T-cell (primary cell): ENCODE measurements at places on chromosomes 1 and 21. TPM values are rescaled to one million over a fixed set of nuclear protein-coding genes. Genes with fewer than 3 reads are reported as not detected.

DNA sequence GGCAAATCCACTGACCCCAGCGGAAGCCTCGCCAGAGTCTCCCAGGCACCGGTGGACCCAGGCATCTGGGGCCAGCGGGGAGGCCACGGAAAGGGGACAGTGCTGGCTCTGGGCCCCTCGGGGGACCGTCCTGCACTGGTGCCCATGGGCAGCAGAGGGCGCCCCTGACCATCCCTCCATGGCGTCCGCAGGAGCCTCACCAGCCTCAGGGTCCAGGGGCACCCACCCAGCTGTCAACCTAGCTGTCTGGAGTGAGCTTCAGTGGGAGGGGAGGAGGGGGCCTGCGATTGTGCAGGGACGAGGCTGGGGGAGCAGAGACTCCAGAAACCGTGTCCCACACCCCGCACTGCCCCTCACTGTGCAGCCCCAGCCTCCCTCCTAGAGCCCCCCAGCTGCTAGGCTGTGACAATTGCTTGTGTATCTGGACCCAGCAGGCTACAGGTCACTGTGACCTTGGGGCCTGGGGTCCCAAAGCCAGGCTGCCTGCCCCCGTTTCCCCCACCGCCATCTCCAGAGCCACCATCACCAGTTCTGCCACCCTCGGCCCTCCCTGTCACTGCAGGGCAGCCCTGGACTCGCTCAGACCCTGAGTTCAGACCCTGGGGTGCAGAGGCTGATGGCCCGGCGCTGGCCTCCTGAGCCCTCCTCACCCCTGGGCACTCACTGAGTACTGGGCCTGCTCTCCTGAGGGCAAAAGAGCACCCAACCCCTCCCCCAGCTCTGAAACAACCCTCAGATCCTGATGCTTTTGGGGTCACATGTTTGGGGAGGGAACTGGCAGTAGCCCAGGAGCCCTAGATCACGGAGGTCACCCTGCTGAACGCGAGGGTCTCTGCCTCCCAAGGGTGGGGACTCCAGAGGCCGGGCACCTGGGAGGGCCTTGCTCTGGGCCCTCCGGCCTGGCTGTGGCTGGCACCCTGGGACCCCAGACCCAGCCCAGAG is 10.6 kb upstream of the COL6A1 start:
- peak; percentile 29 for DNase-seq

The HES3 gene
- not detected for total RNA-seq

- DNase-seq: no peak
These were observed 42.0 kb downstream of the NIBAN1 start for GRCh38 chr1:184932319-184932718.

GRCh38 chr1:36913484-36914060 is 120.7 kb downstream of the GRIK3 start:
- no peak for DNase-seq

DNA sequence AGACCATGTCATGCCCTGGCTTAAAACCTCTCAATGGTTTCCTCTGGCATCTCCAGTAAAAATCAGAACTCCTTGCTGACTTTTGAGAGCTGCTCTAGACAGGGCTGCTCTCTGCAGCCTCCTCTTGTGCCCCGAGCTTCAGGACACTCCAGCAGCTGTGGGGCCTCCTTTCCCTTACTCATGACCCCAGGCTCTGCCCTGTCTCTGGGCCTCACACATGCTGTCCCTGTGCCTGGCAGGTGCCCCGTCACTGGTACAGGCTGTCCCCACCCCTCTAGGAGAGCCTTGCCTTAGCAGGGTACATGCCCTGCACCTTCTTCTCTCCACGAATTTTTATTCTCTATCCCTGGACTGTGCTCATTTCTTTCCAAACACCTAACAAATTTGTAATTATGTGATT is 43.2 kb downstream of the HIVEP3 start:
- no peak for DNase-seq

The TMEM125 gene
- not detected for total RNA-seq
